ENCODE measurements at places on chromosomes 4 and X. TPM values are rescaled to one million over a fixed set of nuclear protein-coding genes. Genes with fewer than 3 reads are reported as not detected.

NPY1R gene
- 2.8 TPM for total RNA-seq

RTL5 gene
- not detected for total RNA-seq

TKTL2 gene
- total RNA-seq = not detected

UGT2B7 gene
- total RNA-seq = not detected

CTAG2 gene
- not detected for total RNA-seq

NDP gene
- not detected for total RNA-seq

STPG2 gene
- total RNA-seq = 0.61 TPM

TIMM17B gene
- 70.6 TPM for total RNA-seq

MAGEA10 gene
- not detected for total RNA-seq

TMPRSS11A gene
- total RNA-seq = not detected

ERCC6L gene
- total RNA-seq = 1.0 TPM

HSD17B10 gene
- total RNA-seq = 115 TPM

AWAT1 gene
- total RNA-seq = not detected

ADGRG2 gene
- 6.4 TPM for total RNA-seq

MBNL3 gene
- total RNA-seq = 17.7 TPM

HERC5 gene
- total RNA-seq = 0.54 TPM

PRKG2 gene
- 0.23 TPM for total RNA-seq

SMIM43 gene
- not detected for total RNA-seq

SFRP2 gene
- not detected for total RNA-seq

MORF4L2 gene
- total RNA-seq = 496 TPM

TMEM47 gene
- 1.6 TPM for total RNA-seq

DIPK2B gene
- not detected for total RNA-seq

TGIF2LX gene
- not detected for total RNA-seq

HTR2C gene
- total RNA-seq = not detected

TRIML2 gene
- 4.9 TPM for total RNA-seq

ENPP6 gene
- total RNA-seq = not detected

STATH gene
- not detected for total RNA-seq

GAGE12E gene
- not detected for total RNA-seq

NAT8L gene
- total RNA-seq = 0.93 TPM

MAP7D2 gene
- total RNA-seq = 0.19 TPM

LNX1 gene
- not detected for total RNA-seq

PCDH11X gene
- total RNA-seq = 0.05 TPM
